Transverse colon (tissue), 4 donors: ENCODE measurements at places on chromosomes 3 and 15. TPM values are rescaled to one million over a fixed set of nuclear protein-coding genes. Genes with fewer than 3 reads are reported as not detected.

Gene RPS27L
- total RNA-seq = 113 TPM

Gene MKRN3
- total RNA-seq = 0.80 TPM

DNA sequence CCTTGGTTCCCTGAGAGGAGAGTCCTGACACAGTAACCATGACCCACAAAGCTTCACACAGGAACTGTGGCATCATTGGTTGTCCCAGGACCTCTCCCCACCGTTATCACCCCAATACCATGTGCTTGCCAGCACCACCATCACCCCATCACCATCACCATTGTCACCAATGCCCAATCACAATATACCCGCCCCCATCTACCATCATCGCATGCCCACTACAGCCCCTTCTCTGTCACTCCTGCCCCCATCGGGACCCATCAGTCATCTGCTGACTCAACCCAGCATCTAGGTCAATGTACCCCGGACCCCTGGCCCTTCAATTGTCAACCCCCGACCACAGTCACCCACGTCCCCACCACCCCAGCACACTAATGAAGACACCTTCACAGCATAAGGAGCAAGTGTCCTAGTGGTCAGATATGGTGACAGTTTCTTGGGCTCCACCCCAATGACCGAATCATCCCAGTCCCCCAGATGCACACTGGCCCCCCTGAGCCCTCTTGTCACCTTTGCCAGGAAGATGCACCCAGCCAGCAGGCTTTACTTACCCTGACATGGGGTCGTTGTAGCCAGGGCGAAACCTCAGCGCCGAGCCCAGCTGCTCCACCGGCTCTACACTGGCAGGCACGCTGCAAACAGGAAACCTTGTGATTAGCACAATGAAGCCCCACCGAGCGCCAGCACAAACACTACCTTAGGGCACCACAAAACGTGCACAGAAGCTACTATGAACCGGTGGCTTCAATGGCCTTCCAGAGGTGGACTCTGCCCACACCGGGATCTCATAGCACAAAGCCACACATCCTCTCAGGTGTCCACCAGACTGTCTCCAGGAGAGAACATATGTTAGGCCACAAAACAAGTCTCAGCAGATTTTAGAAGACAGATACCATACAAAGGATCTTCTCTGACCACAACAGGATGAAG, 25.1 kb downstream of the SHISA5 start:
- H3K4me3 ChIP-seq = no peak overlapping the region
- no peaks in the 10 kb centered on the region for H3K4me1 ChIP-seq
- H3K36me3 ChIP-seq = no peaks in the 10 kb centered on the region
- H3K27ac ChIP-seq = peak overlapping the region; percentile 30

Gene KNG1
- total RNA-seq = 1.6 TPM

Gene C15orf61
- total RNA-seq = 9.1 TPM

DNA sequence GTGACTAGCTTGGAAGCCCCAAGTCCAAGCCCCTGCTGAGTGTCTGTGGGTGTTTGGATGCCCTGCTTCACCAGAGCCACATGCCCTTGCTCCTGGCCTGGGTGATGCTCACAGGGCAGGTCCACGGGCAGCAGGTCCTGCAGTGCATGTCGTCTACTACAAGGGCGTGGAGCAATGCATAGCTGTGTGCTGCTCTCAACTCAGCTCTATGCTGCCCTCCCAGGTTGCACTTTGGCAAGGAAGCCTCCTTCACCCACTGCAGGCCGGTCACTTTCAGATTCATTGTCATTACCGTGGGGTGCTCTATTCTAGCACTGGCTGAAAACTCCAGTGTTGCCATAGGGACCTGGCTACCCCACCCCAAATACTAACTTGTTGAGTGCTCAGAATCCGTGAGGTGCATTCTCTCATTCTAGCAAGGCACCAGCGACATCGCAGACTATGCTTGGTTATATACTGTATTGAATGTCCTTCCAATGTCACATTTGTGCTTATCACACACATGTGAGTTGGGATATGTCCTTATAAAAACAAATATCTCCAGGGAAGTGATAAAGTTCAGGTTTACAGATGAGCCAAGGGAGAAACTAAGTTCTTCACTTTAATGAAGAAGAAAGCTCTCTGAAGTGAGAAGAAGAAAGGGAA, 51.8 kb downstream of the GRAMD1C start:
- H3K27me3 ChIP-seq = no peaks in the 10 kb centered on the region
- peak; percentile 43 for DNase-seq
- H3K36me3 ChIP-seq = no peaks in the 10 kb centered on the region
- no peaks in the 10 kb centered on the region for H3K4me1 ChIP-seq

Gene ADCY5
- 42.0 TPM for total RNA-seq

GRCh38 chr3:39528844-39529243, 61.4 kb downstream of the MOBP start:
- H3K27ac ChIP-seq = no peak overlapping the region
- no peak overlapping the region for H3K4me3 ChIP-seq
- no peaks in the 10 kb centered on the region for H3K27me3 ChIP-seq
- no peaks in the 10 kb centered on the region for H3K36me3 ChIP-seq
- no peaks in the 10 kb centered on the region for H3K4me1 ChIP-seq
- no peak for DNase-seq

DNA sequence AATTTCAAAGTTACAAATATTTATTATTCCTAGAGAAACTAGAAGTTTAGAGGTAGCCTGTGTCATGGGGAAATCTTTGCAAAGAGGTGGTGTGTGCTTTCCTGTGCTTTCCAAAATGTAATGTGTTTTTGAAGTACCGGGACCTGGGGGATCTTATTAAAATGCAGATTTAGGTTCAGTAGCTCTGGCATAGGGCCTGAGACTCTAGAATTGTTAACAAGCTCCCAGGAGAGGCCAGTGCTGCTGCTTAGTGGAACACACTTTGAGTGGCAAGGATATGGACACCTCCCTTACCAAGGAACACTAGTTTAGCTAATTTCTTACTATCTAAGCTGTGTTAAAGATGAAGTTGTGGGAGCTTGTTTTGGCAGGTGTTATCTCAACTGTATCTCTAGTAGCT, 428.9 kb downstream of the VGLL3 start:
- no peaks in the 10 kb centered on the region for H3K27me3 ChIP-seq
- H3K4me3 ChIP-seq = no peak overlapping the region
- H3K27ac ChIP-seq = no peak overlapping the region
- DNase-seq = no peak

DNA sequence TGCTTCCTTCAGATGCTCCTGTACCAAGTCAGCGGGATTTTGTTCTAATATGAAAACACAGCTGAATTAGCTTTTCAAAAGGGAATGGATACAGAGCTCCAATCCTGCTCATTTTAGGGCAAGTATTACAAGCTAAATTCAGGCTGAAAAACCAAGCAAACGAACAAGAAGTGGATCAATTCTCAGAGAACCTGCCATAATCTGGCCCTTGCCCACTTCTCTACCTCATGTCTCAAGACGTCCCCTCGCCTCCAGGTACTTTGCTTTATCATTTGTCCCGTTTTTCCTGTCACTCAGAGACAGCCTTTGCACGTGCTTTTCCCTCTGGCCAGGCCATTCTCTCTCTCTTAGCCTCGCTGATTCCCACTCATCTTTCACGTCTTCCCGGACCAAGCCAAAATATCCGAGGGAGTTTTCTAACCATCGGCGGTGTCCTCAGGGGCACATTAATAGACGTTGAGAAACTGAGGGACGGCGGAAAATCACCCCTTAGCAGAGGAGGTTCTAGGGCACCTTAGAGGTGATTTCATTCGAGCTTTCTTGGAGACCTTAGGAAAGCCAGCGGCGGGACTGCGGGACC, 654 bp downstream of the SUSD5 start:
- DNase-seq = no peak
- H3K36me3 ChIP-seq = no peaks in the 10 kb centered on the region
- H3K27ac ChIP-seq = no peak overlapping the region
- H3K4me3 ChIP-seq = peak overlapping the region; percentile 47

Gene CD276
- total RNA-seq = 62.5 TPM

DNA sequence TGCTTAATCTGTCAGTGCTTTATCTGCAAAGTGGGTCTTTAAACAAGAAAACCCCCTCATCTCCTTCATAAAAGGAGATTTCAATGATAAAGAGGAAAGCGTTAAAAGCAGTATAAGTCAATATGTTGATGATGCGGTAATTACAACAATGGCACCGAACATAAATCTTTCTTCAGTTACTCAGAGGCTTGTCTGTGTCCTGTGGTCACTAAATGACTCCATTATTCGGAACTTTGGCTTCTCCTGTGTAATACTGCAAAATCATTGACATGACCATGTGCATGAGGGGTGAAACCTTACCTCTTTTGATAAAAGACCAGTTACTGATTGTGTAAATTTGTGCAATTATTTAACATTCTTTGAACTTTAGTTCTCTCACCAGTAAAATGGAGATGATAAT, 4.8 kb upstream of the USP3 start:
- H3K27me3 ChIP-seq = no peaks in the 10 kb centered on the region
- peaks cover 22% of the 10 kb centered on the region for H3K4me1 ChIP-seq
- H3K27ac ChIP-seq = peak overlapping the region; percentile 60
- no peak overlapping the region for H3K4me3 ChIP-seq
- DNase-seq = no peak
- no peaks in the 10 kb centered on the region for H3K36me3 ChIP-seq

DNA sequence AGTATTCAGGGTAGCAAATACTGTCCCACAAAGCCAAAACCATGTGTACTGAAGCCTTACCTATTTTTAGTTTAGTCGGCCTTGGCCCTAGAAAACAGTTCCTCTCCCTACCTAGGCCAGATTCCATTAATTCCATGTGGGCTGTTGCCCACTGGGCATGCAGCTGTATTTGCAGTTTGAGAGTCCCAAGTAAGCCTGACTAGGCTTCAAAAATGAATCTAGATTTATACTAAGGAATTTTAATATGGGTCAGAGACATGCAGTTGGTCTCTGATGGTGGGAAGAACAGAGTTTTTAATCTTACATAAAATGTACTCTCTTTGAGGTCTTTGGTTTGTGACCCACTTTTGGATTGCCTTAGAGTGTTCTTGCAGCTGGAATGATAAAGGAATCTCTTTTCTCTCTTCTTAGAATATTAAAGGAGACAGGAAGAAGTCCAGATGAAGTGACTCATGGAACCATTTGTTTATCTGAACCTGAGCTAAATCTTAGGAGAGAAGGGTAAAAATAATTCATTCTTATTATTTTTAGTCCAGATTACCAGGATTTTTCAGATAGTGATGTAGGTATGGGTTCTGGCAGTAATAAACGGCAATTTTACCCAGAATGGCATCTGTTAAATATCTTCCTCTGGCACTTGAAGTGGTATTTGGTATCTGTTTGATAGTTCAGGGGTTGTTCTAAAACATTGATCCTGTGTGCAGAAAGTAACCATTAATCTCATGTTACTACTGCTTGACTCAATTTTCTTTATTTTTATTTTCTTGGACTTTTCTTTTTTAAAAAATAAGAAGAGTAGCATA, 33.8 kb downstream of the GLCE start:
- H3K4me1 ChIP-seq = peaks cover 9% of the 10 kb centered on the region
- DNase-seq = no peak

DNA sequence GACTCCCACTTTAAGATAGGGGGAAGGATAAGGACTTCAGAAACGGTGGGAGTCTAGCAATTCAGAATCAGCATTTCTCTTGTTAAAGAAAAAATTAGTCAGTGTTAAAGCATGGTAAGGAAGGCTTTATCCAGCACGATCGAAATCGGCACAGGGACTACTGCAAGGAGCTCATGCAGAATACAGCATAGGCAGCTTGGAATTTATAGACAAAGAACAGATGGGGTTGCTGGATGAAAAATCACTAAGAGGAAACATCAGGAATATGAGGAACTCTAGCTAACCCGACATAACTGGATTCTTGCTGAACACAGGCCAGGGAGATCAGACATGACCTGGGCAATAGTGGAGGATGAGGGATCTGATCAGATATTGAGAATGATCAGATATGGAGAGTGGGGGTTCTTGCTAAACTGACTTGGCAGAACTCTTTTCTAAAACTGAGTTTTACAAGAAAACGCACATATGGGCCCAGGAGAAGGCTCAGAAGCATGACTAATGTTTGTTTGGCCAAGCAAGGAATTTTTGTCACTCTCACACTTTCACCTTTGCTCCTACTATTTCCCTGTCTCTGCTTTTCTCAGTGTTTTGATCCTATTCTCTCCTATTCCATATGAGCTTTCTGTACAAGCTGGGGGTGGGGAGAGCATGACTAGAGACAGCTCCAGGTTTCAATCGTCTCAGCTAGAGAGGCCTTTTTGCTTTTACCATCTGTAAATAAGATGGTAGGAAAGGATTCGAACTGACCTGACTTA, 3.9 kb upstream of the PLCH1 start:
- no peaks in the 10 kb centered on the region for H3K4me1 ChIP-seq
- no peak overlapping the region for H3K27ac ChIP-seq
- no peak for DNase-seq
- no peak overlapping the region for H3K4me3 ChIP-seq

Gene ROPN1
- 1.9 TPM for total RNA-seq

DNA sequence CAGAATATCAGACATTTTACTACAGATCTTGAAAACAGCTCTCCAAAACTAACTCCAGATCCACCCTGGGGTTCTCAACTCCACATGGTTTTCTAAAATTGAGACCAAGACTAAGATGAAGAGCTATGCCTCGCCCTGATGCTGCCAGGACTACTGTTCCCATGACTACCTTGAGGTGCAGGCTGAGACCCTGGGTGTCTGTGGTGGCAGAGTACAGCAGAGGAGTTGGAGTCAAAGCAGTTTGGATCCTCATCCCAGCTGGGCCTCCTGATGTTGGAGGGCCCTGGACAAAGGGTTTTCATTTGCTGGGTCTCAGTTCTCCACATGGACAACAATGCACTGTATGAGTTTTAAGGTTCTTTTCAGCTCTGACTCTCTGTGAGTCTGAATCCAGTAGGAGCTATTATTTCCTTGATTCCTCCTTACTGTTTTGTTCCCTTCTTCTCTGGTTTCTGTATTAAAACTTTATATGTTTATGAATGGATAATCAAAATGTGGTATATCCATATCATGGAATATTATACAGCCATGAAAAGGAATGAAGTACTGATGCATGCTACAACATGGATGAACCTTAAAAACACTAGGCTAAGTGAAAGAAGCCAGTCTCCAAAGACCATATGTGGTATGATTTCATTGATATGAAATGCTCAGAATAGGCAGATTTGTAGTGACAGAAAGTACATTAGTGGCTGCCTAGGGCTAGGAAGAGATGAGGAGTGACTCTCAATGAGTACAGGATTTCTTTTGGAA, 93.0 kb downstream of the CPN2 start:
- H3K36me3 ChIP-seq = no peaks in the 10 kb centered on the region
- no peak for DNase-seq
- H3K27me3 ChIP-seq = no peaks in the 10 kb centered on the region
- no peak overlapping the region for H3K4me3 ChIP-seq
- no peaks in the 10 kb centered on the region for H3K4me1 ChIP-seq

DNA sequence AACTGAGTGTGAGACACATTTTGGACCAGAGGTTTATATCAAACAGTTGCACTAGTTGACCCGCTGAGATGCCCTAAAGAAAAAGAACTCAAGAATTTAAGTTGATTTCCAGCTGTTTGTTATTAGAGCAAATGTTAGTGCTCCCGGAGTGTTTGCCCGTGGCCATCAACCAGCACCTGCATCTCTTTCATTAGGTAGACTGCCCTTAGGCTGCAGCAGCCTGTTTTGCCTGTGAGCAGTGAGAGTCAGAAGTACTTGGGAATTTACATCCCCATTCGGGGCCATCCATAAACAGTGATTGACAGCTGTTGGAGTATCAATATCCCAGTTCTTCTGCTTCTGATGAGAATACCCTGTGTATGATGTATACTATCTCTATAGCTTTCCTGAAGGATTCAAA, 492.6 kb downstream of the RBMS3 start:
- no peaks in the 10 kb centered on the region for H3K27me3 ChIP-seq
- DNase-seq = no peak
- no peaks in the 10 kb centered on the region for H3K4me1 ChIP-seq
- no peak overlapping the region for H3K27ac ChIP-seq
